ENCODE measurements at places on chromosomes 16 and 17.

DNA sequence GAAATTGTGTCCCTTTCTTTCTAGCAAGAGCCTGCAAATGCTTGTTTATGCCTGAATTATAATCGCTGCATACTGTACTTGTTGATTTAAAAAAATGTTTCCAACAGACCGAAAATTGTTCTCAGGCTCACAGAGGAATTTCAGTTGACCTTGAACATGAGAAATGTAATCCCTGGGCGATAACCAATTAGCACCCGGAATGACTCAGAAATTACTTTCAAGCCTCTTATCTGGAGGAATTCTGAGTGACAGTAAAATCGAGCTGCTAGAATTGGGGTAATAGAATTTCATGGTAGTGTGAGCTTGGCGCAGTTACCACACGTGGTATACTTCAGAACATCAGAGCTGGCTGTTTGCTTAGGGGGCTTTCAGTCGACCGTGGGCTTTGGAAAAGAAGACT is 139.1 kb upstream of the CACNG3 start:
- DNase-seq = no peak

GRCh38 chr17:74410001-74410443 is 21.9 kb upstream of the GPRC5C start:
- no peak for DNase-seq

DNA sequence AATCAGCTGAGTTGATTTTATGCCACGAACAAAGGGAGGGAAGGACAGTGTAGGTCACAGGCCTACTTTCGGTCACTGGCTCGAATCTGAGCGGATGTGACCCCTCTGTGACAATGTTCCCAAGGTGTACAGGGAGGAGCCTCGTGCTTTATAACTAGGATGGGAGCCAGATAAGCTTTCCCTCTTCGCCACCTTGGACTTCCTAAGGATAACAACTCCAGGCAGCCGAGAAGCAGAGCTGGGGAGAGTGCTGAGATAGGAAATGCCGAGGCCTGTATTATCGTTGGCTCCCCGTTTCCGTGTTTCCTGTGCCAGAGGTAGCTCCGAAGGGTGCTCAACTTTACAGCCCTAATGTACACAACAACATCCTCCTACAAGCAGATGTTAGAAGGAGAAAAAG is 217.8 kb upstream of the IRX3 start:
- DNase-seq = no peak

- DNase-seq = no peak
Observed at GRCh38 chr16:75288596-75289120, 37.2 kb upstream of the BCAR1 start.

DNA sequence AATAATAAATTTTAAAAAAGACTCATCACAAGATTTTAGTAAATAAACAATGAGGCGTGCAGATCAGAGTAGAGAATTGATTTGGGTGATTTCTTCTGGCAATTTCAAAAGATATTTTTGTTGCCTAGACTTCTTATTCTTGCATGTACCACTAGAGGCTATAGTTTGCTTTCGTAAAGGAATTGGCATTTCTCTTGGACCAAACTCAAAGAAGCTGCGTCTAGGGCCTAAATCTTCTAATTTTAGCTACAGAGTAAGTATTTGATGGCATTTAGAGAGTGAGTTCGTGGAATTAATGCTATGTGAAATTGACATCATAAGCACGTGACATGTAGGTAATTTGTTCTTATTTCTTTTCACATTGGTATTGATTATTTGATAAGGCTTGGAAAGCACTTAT is 24.4 kb upstream of the ABCC11 start:
- no peak for DNase-seq

DNA sequence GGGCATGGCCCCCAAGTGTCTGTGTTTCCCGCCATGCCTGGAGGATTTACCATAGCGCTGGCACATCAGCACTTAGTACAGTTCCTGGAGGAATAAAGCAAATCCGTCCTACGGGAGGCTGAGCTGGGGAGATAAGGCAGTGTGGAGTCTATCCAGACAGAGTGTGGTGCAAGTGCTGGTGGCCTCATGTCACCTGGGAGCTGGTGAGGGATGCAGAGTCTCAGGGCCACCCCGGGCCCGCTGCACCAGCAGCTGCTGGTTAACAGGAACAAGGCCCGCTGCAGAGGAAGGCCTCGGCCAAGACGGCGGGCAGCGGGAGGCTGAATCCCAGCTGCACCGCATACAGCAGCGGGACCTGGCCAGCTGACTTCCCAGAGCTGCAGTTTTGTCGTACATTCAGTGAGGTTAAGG is 57.3 kb upstream of the CDC42EP4 start:
- DNase-seq = no peak

- no peak for DNase-seq
Observed at GRCh38 chr17:12756786-12757185, 32.5 kb upstream of the ARHGAP44 start.

Measured in NCI-H1436 (cell line).